Glutamatergic neuron (in vitro differentiated cells): ENCODE measurements at places on chromosomes 5 and 9.

- DNase-seq, result no peak
Observed at GRCh38 chr5:42583322-42583721, 160.1 kb downstream of the GHR start.

DNA sequence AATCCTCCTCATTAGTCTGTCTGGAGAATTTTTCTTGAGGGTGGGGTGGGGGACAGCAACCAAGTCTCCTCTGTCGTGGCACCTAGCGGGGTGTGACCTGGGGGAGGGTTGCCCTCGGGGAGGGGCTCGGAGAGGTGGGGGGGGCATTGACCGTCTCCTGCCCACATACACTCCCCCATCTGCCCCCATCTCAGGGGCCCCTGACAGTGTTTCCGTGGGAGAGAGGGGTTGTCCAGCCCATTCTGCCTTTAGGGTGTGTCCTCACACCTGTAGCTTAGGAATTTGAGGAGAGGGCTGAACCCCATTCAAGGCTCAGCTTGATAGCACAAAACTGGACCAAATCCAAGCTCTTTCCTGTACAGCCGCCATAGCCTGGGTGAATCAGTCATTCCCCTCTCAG, 5.9 kb upstream of the CXXC5 start:
- DNase-seq, result no peak

- no peak for DNase-seq
Observed at GRCh38 chr9:97480749-97481148, 20.7 kb upstream of the TMOD1 start.

DNA sequence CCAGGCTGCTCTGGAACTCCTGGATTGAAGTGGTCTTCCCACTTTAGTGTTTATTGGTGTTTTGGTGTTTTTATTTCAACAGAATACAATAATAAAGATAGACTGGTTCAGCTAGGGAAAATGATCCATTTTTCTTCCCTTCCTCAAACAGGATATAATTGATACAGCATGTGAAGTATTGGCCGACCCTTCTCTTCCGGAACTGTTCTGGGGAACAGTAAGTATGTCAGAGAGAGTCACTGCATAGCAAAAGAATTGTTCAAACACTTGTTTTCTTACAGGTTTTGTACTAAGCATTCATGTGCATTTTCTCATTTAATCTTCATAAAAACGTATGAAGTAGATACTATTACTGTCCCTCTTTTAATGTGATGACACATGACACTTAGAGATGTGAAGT, 31.6 kb downstream of the NUP188 start:
- DNase-seq, result no peak

DNA sequence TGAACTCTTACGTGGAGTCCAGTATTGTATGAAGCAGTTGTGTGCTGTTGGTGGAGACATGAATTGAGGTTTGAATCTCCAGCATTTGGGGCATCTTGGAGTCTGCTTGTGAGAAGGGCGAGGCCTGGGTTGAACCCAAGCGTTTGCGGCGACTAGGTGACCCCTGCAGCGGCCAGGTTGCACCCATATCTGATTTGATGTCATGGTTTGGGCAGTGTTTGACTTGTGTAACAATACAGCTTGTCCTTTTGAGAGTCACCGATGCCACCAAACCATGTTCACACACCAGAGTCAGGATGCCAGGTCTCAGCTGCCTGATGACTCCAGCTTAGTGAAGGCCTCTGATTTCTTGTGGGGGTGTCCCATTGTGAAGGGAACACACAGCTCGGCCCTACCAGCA, 2.1 kb downstream of the TRAF2 start:
- DNase-seq, result no peak

GRCh38 chr5:138716456-138716924, 36.7 kb upstream of the CTNNA1 start:
- no peak for DNase-seq

GRCh38 chr9:105637787-105638395, 24.4 kb upstream of the TAL2 start:
- no peak for DNase-seq

DNA sequence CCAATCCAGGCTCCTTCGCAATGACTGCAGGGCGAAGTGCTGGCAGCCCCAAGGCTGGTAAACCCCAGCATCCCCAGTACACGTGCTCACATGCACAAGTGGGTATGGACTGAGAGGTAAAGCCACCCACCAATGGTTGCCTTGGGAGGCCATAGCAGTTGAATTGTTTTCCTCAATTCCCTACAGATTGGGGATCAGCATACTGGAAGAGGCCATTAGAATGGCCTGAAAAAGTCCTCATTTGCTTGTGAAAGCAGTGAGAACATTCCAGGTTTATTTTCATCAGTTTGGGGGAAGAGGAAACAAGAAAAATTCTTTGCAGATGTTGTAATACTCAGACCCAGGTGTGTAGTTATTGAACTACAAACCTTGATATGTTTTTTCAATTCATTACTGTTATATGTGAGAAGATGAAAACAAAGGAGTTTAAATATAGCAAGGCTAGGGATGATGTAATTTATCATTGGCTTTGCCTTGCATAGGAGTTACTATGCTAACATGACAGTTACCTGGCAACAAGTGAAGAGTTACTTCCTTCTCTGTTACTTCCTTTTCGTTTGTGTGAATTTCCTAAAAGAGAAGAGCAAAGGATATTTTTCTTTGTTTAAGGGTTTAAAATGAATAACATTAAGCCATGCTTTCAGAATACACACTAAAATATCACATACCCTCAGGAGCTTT, 36.4 kb downstream of the MTMR12 start:
- no peak for DNase-seq

DNA sequence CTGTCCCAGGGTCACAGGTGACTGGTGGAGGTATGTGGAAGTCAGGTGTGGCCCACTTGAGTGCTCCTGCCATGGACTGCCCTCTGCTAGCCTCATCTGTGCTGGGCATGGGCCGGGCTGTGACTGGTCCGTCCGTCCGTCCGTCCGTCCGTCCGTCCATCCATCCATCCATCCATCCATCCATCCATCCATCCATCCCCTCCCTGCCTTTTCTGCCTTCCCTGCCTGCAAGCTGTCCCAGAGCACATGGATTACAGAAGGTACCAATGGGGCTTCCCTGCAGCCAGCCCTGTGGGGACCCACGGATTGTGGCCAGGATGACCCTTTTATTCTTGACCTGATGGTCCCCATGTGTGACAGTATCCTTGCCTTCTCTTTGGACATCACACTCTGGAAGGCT, 92.5 kb downstream of the MACROH2A1 start:
- no peak for DNase-seq

GRCh38 chr9:87494970-87495471, 2.6 kb upstream of the DAPK1 start:
- DNase-seq, result peak; percentile 42

- no peak for DNase-seq
Observed at GRCh38 chr5:5505815-5506214, 83.3 kb downstream of the ICE1 start.

GRCh38 chr5:98935206-98935605, 6.4 kb upstream of the CHD1 start:
- no peak for DNase-seq

GRCh38 chr9:135062254-135062653, 25.2 kb upstream of the OLFM1 start:
- DNase-seq, result no peak

DNA sequence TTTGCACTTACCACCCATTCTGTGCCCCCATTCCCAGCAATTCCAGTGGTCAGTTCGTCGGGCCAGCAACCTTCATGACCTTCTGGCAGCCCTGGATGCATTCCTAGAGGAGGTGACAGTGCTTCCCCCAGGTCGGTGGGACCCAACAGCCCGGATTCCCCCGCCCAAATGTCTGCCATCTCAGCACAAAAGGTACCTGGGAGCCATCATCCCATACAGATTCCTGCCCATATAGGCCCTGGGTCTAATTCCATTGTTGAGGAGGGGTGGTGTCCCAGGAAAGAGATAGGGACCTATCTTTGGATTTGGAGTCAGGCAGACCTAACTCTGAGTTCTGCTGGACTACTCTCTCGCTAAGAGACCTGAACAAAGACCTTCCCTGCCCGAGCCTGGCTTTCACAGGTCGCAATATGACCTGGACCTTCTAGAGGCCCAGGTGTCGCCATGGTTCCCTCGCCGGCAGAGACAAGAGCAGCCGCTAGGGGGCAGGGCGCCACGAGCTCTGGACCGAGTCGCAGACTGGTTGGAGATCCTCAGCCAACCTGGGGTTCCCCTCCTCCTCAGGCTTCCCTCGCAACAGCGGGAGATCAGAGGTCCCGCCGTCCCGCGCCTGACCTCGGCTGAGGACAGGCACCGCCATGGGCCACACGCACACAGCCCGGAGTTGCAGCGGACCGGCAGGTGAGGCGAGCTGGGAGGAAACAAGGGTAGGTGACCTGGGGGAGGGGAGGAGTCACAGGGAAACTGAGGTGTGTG, 3.1 kb downstream of the SLC4A9 start:
- DNase-seq, result peak; percentile 91

DNA sequence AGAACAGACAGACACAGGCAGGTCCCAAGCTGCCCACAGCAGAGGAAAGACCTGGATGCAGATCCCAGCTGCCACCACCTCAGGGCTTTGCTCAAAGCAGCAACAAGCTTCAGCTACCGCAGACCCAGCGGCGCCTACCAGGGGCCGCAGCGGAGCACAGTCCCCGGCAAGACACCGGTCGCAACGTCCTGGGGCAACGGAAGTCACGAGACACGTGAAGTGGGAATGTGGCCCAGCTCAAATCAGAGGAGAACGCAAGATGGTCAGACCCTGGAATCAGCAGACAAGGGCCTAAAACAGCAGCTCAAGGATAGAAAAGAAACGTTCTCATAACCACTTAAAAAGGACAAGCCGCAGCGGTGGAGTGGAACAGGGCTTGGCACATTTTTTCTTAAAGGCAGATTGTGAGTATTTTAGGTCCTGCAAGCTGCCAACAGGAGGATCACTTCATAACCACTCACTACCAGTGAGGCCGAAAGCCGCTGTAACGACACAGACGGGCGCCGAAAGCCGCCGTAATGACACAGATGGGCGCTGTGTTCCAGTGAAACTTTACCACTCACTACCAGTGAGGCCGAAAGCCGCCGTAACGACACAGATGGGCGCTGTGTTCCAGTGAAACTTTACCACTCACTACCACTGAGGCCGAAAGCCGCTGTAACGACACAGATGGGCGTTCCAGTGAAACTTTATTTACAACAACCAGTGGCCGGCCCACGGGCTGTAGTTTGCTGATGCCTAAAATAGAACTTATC, 21.7 kb downstream of the SLC9A3 start:
- no peak for DNase-seq

- no peak for DNase-seq
Observed at GRCh38 chr5:163342306-163342705, 95.1 kb upstream of the CCNG1 start.

DNA sequence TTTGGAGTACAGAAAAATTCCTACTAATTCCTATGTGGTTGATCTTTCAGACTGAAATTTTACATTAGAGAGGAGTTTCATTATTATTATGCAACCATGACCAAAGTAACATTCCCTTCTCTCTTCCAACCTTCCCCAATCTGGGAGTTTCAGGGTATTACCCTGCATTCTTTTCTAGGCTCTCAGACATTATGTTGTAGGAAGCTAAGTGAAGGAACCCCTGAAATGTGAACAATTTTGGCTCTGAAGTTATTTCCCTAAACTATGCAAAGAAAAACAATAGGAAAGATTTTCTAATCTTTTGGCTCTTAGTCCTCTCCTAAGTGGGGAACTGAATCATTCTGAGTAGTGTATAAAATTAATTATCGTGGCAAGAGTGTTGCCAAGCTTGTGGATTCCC, 63.3 kb upstream of the ZFAND5 start:
- DNase-seq, result no peak

DNA sequence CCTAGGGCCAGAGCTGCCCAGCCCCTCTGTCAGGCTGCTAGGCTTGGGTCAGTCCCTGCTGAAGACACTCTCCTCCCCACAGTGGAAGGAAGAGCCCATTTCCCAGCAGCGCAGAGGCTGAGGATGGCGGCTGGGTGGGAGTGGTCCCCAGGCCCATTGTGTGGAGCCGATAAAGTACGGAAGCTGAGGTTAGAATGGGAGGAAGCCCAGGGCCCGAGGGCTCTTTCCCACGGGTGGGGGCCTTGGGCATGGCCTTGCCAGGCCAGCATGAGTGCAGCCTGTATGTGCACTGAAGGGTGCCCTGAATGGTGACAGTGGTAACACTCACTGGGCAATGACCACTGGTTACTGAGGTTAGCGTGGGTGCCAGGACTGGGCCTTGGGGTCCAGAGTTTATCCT, 125.9 kb downstream of the RGS3 start:
- DNase-seq, result peak; percentile 13

- no peak for DNase-seq
Observed at GRCh38 chr9:72656021-72656420, 134.6 kb downstream of the TMC1 start.

DNA sequence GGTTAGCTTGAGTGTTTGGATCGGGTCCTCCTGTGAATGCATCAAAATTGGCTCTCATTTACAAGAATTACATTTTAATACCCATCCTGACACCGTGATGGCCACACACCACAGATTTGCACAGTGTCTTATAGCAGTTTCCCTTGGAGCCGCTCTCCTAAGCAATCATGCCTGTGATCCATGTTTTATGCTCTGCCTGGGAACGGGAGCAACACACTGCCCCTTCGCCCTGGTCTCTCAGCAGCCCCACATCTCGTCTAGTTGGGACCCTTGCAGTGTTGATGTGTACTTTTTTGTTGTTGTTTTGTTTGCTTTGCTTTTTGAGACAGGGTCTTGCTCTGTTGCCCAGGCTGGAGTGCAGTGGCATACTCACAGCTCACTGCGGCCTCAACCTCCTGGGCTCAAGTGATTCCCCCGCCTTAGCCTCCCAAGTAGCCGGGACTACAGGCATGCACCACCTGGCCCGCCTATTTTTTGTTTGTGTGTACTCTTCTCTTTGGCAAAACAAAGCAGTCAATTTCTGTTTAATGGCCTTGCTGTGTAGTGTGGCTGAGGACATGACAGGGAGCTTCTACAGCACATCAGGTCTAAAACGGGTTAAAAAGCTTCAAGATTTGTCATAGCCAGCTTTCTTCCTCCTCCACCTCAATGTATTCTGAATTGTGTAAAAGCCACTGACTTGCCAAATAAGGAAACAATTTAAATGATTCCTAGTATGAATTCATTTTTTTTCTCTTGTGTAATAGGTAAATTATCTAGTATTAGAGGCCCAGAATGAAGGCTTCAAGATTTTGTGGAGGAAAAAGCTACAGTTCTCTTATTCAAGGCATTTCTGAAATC, 101.6 kb upstream of the TBCA start:
- DNase-seq, result no peak
